A549 (cell line): ENCODE measurements at places on chromosomes 5 and 9.

DNA sequence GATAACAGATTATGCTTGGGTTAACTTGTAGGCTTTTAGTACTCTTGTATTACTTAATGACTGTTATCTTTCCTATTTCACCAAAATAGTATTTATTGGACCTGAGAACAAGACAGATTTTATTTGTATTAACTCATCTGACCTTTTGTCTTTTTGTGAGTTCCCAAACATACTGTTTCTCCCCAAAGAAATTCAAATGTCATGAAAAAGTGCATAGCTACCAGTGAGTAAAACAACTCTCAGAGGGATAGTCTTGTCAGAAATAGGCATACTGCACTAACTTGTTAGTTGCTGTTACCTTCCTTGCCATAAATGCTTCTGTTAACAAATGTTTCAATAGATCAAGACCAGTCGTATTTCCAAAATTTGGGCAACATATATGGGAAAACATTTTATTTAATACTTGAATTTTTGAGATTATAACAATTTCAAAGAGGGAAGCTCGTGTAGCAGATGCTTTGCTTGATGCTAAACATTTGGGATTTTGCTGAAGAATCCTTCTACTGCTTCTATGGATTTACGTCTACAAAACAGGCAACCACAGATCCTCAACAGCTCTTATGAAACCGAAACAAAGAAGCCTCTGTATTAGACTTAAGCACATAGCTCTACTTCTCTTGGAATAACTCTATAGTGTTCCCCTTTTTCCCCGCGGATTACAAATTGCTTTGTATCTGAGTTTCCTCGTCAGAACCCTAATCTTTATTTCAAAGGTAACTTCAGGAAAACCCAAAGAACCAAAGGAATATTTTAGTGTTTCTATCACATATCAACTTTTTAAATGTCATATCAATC lies 248.8 kb downstream of the MCTP1 start:
- no peak for DNase-seq

DNA sequence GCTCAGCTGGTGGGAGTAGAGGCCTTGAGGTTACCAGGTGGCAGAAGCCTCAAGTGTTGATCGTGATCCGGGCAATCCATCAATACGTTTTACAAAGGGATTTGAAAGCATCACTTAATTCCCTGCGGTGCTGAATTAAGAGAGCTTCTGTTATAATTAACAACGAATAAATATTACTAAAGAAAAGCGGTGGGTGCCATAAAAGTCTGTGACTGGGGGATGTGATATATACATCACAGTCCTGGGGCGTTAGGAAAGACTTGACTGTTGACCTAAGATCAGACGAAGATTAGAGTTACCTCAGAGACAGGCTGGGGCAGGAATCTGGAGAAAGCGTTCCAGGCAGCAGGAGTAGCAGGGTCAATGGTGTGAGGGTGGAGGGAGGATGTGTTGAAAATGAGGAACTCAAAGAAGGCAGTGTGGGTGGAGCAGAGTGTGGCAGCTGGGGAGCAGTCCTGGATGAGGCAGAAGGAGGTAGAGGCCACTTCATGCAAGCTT lies 6.7 kb upstream of the C5orf63 start:
- DNase-seq, result no peak

GRCh38 chr5:2298781-2299180 lies 416.1 kb upstream of the IRX4 start:
- no peak for DNase-seq

DNA sequence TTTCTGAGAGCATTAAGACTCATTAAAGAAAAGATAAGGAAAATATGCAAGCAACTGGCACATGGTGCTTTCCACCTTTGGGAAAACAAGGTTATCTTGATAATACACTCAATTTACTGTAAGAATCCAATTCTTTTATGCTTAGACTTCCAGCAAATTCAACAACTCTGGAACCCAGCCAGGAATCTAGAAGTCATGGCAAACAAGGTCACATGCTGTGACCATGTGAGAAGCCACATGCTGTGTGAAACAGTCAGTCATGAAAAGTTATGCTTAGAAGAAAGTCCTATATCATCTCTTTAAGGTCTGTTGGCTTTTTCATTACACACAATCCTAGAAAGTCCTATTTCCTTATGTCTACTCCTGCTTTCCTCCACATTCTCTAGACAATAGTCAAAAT lies 581.8 kb upstream of the C9orf72 start:
- no peak for DNase-seq

DNA sequence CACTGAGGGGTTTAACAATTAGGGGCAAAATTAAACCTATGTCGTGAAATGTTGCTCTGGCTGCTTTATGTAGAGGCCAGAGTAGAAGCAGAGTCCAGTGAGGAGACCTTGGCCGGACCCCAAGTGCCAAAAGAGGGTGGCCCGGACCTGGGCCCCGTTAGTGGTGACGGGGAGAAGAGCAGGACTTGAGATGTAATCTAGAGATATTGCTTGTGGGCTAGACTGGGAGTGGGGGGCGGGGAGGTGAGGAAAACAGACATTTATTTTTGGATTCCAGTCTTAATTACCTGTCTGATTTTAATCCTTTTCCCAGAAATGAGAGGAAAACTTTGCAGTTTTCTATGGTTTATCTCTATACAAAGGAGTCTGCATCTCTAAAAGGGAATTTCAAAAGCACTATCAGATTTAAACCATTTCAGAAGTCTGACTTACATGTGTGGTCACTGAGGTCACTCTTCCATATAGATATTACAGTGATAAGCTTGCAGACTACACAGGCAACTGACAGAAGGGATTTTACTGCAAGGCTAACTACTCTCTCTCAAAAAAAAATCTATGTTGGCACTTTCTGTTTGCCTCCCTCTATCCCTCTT lies 108.1 kb downstream of the MED27 start:
- DNase-seq, result no peak

DNA sequence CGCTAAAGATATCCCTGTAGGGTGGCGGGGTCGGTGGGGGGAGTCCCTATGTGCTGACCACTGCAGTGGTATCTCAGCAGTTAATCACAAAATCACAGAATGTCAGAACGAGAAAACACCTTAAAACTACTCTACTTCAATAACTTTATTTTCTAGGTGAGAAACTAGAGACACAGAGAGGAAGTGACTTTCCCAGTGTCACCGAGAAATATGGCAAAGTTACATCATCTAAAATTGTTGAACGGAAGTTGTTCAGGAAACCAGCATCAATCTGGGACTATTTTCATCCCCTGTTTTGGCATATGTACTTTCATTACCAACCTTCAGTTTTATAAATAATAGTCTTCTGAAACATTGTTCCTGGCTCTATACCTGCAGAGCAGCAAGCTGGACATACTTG lies 384.0 kb downstream of the SPOCK1 start:
- DNase-seq, result no peak

DNA sequence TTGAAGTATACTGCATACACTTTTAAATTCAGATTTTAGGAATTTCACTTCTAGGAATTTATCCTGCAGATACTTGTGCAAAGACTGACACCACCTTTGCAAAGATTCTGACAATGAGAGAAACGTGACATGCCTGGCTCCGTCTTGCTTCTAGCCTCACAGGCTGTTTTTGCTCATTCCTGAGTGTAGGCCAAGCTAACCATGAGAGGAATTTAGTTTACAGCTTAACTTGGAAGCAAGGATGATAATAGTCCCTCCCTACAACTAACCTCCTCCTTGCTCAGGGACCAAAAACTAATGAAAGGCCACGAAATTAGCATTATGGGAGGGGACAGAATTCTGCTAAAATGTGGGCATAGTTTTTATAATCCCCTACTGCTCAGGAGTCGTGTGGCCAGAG lies 31.1 kb downstream of the C5orf22 start:
- DNase-seq, result no peak

DNA sequence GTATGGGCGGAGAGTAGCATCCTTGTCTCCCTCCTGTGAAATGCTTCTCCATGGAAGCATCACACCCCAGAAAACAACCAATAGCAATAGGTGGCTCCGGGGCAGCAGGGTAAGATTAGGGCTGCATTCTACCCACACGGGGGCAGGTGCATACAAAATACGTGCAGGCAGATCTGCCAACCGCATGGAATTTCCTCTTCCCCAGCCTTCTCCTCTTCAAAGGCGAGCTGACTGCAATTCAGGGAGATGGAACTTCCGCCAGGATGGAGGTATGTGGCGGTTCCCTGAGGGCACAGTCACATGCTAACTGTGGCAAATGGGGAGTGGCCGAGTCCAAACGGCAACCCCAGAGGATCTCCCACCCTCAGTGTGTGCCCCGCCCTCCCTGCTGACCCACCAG lies 81.5 kb downstream of the LMNB1 start:
- no peak for DNase-seq

DNA sequence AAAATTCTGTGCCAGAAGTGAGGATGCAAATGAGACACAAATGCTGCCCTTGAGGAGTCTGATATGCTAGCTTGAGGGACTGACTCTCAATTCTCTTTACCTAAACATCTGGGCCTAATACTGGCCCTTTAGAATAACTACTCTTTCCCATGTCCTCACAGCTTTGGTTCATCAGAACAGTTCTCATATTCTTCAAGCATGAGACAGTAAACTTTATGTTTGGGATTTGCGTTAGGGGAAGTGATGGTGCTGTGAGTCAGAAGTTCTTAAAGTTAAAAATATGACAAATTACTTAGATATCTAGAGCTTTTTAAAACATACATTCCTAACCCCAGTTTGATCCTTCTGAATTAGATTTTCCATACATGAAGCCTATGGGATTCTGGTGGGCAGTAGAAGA lies 665.0 kb upstream of the RGMB start:
- DNase-seq, result no peak

DNA sequence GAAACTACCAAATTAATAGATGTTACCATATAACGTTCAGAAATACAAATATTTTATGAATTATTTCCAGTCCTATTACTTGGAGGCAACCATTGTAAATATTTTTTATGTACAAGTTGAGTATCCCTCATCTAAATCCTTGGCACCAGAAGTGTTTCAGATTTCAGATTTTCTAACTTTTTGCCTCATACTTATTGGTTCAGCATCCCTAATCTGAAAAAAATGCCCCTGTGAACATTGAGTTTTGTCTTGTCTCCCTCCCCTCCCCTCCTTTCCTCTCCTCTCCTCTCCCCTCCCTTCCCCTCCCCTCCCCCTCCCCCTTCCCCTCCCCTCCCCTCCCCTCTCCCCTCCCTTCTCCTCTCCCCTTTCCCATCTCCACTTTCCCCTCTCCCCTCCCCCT lies 40.6 kb downstream of the UBAP1 start:
- no peak for DNase-seq

GRCh38 chr5:54362434-54362833 lies 52.1 kb upstream of the ARL15 start:
- no peak for DNase-seq

DNA sequence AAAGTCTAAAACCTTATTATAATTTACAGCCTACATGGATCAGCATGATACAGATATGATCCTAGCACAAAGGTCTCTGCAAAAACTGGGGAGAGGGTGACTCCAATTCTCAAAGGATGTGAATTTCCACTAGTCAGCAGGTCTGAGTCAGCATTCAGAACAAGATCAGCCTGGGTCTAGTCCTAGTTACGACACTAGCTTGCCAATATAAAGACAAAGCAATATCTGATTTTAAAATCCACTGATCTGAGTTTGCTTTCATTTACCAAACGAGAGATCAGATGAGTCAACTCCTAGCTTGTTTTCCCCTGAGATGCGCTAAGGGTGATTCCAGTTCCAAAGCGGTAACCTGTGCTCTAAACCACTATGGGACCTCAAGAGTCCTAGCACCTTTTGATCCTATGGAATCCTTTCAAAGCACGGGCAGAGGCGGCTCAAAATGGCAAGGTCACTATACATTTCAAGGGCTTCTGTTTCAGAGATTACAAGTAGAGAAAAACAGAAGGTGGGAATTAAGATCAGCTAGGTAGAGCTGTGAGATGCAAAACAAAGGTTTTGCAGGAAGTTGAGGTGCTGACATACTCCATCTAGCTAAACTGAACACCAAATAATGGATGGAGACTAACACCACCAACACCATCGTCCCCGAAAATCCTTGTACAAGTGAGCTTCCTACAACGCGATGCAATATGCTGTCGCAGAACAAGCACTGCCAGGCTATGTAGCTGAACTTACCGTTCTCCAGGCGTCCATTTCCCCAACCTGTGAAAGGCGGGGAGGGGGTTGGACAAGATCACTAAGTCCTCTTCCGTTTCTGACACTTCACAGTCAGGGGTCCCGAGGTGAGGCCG lies 906 bp downstream of the SLC25A51 start:
- DNase-seq, result no peak

DNA sequence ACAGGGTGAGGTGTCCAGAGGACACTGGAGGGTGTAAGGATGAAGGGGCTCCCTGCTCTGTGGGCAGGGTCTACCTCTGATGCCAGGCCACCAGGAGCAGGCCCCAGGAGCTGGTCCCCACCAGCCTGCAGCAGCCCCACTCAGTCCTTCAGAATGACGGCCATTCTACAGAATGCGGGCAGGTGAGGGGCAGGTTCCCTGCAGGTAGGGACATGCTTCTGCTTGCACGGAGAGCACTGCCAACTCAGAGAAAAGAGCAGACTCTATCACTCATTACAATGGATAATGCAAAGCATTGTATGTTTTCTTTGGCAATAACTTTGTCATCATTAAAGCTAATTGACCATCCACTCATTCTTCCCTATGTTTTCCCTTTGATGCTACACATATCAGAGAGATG lies 39.0 kb downstream of the DDX31 start:
- DNase-seq, result no peak

DNA sequence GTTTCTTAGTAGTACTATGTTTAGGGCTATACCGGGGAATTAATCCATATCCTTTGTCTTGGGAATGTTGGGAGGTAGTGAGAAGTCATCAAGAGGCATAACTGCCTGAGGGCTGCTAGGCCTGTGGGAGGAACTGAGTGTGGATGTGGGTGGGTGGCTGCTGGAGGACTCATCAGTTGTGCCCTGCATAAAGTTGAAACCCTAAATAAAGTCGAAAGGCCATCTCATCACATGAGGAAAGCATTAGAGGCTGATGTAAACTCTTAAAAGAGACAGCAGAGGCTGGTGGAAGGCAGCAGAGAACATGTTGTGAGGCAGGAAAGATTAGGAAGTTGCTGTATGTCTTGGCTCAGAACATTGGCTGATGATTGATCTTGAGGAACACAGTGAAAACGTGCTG lies 143.8 kb downstream of the MAST4 start:
- DNase-seq, result no peak

- peak; percentile 56 for DNase-seq
Measured at GRCh38 chr5:139137697-139138096, 60.5 kb downstream of the SIL1 start.

- DNase-seq, result no peak
Measured at GRCh38 chr5:3393122-3393919, 202.3 kb upstream of the IRX1 start.
